NCI-H1105 treated with DMSO at 0.1 percent for 48 hours (cell line): ENCODE measurements at places on chromosomes 4 and X.

GRCh38 chr4:150368667-150369066, 213.3 kb upstream of the MAB21L2 start:
- DNase-seq = peak; percentile 59

DNA sequence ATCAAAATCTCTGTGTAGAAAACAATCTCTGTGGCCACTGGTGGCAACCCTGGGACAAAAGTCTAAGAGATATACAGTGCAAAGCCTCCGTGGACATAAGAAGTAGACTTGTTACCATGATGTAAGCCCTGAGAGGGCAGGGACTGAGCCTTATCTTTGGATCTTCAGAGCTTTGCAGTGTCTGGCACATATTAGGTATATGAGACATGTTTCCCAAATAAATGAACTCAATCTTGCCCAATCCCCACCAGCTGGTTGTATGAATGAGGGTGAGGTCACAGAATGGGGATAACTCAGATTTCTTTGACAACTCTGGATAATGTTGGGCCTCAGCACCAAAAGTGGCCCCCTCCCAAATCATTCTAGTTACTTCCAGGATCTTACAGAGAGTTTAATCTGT, 511.4 kb upstream of the DIPK2B start:
- no peak for DNase-seq

DNA sequence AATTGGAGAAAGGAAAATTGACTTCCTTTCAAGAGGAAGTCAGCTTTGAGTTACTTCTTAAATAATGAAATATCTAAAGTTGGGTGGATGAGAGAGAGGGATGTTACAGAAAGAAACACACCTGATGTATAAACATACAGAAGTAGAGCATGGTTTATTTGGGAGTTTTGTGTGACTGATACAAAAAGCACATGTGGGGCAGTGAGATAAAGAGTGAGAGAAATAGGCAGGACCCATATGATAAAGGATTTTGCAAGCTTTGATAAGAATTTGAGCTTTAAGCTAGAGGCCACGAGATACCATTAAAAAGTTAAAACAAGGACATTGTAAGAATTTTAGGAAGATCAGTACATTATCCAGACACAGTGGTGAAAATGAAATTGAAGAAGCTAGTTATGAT, 263.3 kb upstream of the GPRIN3 start:
- no peak for DNase-seq

- DNase-seq = no peak
These were observed 357.9 kb downstream of the PPP3CA start for GRCh38 chr4:100989401-100989800.

DNA sequence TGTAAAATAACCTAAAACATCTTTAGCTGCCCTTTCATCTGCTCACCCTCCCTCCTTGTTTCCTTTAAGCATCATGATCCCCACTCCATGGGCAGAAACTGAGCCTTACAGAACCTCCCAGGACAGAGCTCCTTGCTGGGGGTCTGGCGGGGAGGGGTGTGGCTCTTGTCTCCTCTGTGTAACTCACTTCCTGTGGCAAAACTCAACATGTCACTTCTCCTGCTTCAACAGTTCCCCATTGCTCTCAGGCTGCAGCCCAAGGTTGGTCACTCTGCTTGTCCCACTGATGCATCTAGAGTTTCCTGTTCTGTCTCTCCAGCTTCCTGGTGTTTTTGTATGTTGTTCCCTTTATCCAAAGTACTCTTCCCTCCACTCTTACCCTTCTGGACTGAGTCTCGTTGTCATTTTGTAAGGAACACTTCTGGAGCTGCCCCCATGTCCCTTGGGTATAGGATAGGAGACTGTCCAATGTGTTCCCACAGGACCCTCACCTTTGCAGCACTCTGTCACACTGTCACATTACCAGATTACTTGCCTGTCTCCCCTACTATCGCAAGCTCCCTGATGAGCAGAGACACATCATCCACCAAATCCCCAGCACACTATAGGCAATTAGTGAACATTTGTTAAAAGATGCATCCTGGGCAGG, 19.6 kb downstream of the TMEM31 start:
- no peak for DNase-seq

GRCh38 chrX:43963726-43964125, 9.5 kb downstream of the NDP start:
- DNase-seq = no peak

DNA sequence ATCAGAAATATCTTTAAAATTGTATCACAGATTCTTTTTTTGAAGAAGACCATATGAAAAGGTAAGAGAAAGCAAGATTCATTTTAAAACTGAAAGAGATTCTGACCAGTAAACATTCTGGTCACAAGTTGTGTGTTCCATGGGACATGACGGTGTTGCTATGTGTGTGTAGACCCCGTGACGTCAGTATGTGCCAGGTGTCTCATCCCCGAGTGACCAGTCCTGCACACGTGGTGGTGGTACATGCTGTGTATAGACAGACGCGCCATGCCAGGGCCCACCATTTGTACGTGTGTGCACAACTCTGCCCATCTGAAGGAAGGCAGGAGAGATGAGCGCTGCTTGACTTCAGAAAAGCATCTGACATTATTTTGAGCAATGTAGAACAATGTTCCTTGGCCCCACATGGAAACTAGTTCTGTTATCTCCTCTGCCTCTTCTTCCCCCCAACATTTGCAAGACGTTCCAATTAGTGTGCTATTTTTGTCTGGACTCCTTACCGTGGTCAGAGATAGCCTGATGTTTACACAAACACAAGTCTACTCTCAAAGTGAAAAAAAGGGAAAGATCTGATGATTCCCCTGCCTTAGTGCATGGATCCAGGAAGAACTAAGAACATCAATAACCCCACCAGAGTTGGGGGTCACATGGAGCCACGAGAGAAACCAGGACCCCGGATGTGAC, 51.2 kb downstream of the IRF2 start:
- DNase-seq = no peak

- DNase-seq = no peak
These were observed 35.7 kb upstream of the PDE5A start for GRCh38 chr4:119664168-119664907.

DNA sequence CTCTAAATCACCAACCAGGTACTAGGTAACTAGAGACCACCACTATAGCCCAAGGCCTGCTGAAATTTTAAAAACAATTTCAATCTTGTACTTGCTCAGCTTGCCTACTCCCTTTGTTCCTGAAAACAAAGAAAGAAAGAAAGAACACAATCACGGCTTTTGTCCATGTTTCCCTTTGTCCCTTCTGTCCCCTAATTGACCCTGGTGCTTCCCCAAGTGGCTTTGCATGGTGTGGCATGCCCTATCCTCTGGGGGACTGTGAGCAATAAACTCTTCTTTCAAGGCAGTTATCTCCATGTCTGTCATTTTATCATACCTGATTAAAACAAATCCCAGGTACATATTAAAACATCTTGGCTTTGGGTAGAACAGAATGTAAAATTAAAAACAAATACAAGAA, 94.8 kb downstream of the ARSJ start:
- no peak for DNase-seq

GRCh38 chr4:153634738-153635353, 49.2 kb upstream of the TLR2 start:
- peak; percentile 3 for DNase-seq

- DNase-seq = no peak
These were observed 434 bp downstream of the CXCL3 start for GRCh38 chr4:74038086-74038424.

GRCh38 chr4:33160126-33160525, 2440.0 kb downstream of the PCDH7 start:
- peak; percentile 4 for DNase-seq

- no peak for DNase-seq
These were observed 343.1 kb downstream of the MID1IP1 start for GRCh38 chrX:39144323-39144722.

DNA sequence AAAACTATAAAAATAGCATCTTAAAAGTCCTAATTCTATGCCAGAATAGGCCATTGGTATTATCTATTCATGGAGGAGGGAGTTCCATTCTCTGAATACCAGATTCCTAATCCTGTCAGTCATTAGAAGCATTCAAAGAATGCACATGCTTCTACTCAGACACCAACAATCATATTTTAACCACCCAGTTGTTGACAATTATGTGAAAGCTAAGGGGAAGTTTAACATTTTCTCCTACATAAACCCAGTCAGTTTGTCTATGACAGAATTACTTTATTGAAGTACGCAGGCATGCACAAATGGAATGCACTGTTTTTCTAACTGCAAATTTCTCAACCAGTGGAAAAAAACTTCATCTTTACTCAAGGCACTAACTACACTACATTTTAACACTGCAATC, 69.6 kb upstream of the MTNR1A start:
- no peak for DNase-seq
